ENCODE measurements at places on chromosomes 5 and 9.

DNA sequence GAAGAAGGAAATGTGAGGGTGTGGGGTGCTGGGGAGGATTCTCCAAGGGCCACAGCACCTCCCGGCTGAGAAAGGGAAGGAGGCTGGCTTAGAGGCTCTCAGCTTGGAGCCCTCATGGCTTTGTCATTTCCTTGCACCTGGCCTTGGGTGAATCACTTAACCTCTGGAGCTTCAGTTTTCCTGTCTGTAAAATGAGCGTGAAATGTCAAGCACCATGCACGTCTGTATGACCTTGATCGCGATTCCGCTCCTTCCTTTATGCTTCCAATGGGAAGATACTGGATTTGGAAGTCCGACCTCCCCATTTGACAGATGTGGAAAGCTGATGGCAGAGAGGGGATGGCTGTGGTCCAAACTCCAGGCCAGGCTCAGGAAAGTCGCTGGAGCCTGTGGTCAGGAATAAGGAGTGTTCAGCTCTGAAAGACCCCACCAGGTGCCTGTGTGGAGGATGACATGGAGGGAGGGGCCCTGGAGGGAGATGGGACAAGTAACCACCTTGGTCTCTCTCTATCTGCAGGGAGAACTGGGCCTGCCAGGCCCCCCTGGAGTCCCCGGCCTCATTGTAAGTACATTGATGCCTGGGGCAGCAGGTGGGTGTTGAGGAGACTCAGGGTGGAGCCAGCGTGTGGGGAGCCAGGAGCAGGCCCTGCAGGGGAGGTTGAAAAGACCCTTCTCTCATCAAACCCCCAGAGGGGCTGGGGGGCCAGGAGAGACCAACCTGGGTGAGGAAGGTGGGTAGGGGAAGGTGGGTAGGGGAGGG, 66.5 kb downstream of the COL27A1 start:
- no peak for DNase-seq

- no peak for DNase-seq
Measured at GRCh38 chr9:123157221-123157620, 111.2 kb downstream of the STRBP start.

DNA sequence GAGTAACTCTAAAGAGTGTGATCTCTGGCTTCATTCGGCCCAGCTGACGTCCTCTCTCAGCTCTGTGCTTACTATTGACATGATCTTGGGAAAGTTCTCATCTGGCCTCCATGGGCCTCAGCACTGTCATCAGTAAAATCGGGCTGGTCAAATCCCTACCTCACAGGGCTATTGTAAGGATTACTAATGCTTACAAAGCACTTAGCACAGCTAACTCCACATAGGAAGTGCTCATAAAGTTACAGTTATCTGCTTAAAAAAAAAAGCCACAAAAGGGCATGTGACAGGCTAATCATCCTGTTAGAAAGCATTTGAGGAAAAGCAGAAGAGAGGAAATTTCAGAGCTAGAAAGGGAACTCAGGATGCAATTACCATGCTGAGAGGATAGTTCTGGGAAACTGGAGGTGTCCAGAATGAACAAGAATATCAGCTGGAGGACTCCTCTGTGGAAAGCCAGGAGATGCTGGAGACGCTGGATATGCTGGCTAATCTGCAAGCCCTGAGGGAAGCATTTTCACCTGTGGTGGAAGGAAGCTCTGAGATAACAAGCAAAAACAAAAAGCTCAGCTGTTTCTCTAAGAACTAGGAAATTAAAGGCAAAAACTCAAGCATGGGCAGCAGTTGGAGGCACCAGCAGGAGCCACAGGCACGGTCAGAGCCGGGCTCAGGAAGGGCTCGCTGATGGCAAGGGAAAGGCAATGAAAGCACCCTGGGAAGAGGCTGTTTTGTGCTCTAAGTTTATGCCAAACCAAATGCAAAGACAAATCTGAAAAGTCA, 4.4 kb upstream of the BHMT start:
- DNase-seq, result no peak

DNA sequence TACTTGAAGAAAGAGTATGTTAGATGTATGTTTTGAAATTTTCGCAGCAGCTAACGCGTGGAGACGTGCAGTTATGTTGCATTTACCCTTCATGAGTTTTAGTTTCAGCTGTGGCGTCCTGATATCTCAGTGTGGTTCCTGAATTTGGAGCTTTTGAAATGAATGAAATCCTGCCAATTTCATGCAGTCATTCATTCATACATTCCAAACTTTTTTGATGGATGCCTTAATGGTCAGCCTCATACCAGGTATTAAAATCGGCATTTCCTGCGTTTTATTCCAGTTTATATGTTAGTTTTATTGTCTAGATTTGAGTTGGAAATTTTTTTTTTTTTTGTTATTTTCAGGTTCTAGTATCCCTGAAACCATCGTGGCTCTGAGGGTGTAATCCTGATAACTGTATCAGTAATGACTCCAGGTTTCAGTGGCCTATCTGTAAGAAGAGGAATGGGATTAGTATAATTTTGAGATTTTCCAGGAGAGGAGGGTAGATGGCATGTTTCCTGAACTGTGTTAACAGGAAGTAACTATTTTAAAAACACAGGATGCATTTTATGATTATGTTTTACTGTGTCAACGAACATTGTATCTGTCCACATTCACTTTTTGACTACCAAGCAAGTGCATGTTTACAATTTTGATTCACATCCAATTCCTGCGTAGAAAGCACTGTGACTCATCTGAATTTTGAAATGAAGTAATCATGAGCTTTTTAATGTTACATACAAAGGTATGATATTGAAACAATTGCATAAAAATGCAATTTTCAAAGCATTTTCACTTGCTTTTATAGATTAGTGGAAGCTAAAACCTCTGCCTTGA, 1.0 kb downstream of the FOCAD start:
- no peak for DNase-seq

DNA sequence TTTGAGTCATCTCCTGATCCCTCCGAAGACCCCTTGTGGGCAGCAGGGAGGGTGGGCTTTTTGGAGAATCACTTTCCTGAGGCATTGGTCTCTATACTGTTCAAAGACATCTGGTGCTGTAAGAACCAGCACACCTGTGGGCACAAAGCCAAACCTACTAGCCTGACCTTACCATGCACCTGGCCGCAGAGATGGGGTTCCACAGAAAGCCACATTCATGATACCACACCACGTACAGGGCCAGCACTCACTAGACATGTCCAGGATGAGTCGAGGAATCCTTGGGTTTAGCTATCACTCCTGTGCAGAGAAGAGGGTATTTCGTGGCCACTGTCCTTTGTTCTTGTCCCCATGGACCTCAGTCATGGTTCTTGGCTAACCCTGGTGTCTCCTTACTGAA, 203.4 kb downstream of the CACNA1B start:
- DNase-seq, result no peak

DNA sequence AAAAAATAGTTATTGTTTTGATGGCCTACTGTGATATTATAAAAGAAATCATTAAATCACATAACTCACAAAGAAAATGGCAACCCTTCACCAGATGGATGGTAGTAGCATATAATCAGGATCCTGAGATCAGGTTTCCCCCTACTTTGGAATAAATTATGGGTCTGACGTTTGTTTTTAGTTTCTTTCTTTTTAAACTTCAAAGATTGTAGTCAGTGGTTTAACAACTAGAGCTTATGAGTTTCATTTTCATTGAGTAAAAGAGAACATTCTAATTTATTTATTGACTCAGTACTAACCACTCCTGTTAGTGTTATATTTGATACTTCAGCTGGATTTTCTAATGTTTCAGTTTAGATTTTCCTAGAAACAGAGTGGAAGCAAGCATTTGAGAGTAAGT, 218.0 kb upstream of the PCSK5 start:
- no peak for DNase-seq

DNA sequence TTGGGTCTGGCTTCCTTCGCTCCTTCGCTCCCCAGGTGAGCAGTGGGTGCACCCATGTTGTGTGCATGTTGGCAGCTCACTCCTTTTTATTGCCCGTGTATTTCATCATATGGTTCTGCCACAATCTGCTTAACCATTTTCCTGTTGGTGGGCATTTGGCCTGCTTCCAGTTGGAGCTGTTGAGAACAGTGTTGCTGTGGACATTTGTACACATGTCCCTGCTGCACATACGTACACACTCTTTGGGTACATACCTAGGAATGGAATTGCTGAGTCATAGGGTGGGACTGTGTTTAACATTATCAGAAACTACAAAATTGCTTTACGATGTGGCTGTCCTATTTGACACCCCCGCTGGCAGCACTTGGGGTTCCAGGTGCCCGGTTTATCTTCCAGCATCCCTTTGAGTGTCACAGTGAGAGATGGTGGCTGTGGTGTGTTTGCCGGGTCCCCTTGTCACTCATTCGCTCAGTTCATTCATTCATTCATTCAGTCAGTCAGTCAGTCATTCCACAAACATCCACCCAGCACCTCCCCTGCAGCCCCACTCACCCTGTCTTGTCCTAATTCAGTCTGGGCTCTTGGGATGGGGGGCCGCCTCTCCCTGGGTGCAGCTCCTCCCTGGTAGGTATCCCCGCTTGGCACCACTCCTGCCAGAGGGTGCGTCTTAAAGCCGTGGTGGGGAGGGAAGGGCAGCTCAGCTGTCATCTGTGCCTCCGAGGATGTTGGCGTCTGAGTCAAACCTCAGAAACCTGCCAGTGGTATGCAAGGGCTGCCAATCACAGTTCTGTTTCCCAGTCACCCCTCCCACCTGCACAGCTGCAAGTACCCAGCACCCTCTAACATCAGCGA, 7.9 kb upstream of the FIBCD1 start:
- DNase-seq, result no peak

DNA sequence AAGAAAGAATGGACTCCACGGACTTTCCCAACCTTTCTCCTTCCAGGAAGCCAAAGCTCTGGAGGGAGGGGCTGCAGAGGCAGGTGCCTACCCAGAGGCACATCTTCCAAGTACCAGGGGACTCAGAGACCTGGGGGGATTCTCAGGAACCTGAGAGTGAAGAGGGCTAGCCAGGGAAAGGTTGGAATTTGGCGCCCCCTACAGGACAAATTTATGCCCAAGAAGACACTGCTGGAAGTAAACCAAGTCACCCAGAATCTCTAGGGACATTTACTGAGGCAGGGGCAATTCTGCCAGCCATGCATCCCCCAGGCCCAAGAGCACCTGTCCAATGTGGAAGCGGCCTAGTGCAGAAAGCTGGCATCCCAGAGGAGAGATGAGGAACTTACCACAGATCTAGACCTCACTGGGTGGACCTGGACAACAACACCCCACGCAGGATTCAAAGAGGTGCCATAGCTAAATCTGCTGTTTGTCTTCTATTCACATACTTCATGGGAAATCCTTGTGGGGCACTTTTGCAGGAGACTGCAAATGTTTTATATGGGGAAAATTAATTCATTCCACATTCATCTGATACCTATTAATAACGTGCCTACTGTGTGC, 25.9 kb upstream of the IDNK start:
- no peak for DNase-seq

DNA sequence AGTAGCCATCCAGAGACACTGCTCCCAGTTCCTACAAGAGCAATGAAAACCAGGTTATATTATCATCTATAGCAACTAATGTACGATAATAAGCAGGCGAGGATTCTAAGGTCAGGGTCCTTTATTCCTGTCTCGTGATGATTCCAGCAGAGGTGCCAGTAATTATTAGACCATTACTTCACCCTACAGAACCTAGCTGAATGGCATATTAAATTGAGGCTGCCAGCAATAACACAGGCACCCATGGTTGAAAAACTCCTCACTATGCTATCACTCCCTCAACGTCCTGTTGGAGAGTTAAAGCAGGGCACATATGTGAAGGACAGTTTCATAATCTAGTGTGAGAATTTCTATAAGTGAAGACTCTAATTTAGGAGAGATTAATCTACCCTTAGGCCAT, 29.7 kb downstream of the DCAF12 start:
- no peak for DNase-seq

DNA sequence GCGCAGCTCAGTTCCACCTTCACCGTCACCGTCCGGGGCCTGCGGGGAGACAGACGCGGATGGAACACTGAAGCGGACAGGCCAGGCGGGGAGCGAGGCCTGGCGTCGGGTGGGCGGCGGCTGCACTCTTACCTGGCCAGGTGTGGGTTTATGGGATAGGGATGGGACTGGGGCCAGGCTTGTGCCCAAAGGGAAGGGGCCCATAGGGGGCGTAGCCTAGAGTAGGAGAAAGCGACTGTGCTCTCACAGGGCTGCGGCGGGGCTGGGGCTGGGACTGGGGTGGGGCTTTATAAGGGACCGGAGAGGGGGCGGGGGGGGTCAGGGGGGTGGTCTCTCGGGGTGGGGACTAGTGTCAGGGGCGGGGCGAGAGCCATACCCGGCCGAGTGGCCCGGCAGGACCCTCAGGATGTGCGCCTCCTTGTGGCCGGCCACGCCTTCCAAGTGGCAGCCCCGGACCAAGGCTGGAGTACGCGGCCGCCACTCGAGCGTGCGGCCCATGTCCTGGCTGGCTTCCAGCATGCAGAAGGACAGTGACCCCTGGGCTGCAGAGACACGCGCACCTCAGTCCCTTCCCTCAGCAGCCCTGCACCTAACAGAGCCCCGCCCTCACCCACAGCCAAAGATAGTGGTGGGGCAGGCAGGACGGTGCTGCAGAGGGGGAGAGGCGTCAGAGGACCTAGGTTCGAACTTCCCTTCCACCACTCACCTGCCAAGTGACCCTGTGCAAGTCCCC, 22.8 kb downstream of the FPGS start:
- DNase-seq, result no peak

- no peak for DNase-seq
Measured at GRCh38 chr9:128168731-128169308, 8.8 kb downstream of the BBLN start.

- no peak for DNase-seq
Measured at GRCh38 chr5:56941981-56942380, 9.9 kb downstream of the MIER3 start.

DNA sequence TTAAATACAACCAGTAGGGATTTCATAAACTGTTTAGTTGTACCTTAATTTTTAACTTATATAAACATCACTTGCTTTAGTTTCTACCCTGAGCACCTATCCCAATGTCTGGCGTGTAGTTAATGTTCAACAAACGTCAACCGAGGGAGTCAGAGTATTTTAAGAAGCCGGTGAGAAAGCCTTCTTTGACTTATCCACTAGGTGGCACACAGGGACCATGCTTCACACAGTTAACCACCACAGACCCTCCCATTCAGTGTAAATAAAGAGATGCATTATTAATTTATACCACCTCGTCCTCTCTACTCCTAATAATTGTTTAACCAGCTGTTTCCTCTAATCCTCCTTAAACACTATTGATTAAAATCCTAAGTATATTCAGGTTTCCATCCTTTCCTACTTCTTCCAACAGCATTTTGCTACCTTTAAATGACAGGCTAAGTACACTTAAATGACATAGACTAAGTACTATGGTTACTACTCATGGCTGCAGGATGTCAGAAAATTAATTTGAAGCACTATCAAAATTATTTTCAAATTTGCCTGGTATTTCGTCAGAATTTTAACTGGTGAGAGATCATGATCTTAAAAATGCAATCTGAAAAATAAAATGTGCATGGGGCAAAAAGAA, 2.3 kb downstream of the HAPLN1 start:
- DNase-seq, result no peak

DNA sequence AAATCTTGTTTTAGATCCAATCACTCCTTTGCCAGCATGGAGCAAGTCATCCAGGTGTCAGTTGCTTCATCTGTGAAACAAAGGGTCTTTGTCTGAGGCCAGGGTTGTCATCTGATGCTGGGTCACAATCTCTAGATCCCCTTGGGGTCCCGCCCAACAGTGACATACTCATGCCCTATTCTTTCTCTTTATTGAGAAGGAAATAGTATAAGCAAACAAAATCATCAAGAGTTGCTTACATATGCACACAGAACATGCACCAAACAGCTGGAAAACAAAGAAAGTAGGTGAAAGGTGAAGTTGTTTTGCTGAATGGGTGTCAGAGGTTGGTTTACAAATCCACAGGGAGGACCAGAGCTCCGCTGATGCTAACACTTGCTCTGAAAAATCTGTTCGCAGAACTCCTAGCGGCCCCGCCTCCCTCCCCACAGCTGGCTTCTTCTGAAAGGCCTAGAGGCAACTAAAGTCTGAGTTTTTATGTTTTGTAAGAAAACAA, 106.1 kb upstream of the SLC44A1 start:
- DNase-seq, result peak; percentile 6

Data from hypothalamus (tissue), 51 donors.